ENCODE measurements at places on chromosomes 12 and 14.

DNA sequence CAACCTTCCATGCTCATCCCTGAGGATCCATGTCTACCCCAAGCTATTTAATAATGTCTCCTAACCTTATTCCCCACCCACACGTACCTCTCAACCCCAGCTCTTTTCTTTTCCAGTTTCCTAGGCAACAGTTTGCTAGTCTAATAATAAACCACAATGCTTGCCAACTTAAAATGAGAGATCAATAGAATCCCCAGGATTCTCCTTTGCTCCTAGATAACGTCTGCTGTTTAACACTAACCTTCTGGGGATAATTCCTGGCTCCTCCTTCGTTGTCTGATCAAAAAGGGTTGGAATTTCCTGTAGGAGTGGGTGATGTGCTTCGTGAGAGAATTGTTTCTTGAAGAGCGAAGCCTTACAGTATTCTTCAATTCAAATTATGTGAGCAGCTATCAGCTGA is 42.2 kb upstream of the DBX2 start:
- no peak for DNase-seq

DNA sequence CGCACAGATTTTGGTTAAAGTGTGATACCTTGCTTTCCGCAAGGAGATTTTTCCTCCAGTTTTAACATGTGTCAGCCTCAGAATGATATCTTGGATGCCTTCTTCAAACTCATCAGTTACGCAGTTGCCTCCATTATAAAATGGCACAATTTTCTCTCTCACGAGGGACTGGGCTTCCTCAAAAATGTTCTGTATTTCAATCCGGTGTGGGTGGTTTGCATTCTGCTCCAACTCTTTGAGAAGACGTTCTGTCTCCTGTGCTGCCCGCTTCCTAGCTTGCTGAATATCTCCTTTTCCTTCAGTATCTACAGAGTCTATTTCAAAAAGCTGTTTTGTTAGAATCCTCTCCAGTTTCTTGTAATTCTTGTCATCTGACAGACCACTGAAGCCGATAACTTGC is 1.8 kb downstream of the BAG5 start:
- DNase-seq = no peak

DNA sequence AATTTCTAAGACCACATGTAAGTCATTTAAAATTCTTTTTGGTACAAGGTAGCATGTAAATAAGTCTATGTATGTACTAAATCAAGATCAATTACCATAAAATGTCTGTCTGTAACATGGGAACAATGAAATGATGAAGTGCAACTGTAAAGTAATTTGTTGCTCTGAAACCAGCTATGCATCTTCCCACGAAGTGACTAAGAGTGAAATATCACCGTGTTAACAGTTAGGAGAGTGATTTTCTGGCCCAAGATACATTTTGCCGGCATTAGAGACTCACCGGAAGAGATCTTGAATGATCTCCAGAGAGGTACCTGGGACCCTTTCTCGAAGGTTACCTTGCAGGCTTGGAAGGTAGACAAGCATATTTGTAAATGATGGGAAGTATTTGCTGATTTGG is 105.8 kb downstream of the SAMD4A start:
- no peak for DNase-seq

GRCh38 chr14:54532111-54533012 is 22.7 kb downstream of the CGRRF1 start:
- DNase-seq = no peak

- DNase-seq = peak; percentile 77
These were observed 10.7 kb downstream of the GPR19 start for GRCh38 chr12:12685305-12685704.

GRCh38 chr12:54024581-54025305 is 3.5 kb upstream of the HOXC6 start:
- DNase-seq = no peak

GRCh38 chr12:58033831-58034230 is 92.5 kb downstream of the ATP23 start:
- DNase-seq = no peak

GRCh38 chr14:59241121-59241520 is 52.7 kb downstream of the DAAM1 start:
- DNase-seq = no peak

- no peak for DNase-seq
These were observed 201.3 kb upstream of the OR4E1 start for GRCh38 chr14:21874946-21875345.

DNA sequence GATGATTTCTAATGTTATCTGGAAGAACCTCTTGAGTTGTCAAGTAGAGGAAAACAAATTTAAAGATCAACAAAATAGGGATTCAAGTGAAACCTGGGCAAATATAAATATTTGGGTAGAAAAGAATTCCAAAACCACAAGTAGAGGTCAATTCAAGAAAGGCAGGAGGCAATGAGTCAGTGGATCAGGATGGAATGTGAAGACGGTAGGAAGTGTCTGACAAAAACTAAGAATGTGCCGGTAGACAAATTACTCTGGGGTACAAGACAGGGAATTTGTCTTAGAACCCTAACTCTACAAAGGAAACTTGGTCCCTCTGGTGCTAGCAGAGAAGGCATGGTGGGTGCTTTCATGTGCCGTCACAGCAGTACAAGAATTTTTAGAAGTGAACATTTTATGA is 13.6 kb downstream of the ABCD2 start:
- DNase-seq = no peak

DNA sequence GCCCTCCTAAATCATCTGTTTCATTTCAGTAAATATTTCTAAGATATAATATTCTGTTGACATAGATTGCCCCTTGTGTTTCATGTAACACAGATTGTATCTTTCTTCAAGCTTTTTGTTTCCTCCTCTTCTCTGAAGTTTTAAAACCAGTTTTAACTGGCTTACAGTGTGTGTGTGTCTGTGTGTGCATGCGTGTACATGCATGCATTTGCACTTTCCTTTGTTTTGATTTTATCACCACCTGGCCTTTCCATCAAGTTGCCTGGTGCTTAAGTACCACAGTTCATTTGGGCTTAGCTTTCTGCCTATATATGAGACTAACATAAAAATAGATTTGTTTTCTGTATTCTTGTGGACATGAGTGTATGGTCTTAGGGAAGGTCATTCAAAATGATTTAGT is 31.9 kb downstream of the ETNK1 start:
- DNase-seq = no peak

DNA sequence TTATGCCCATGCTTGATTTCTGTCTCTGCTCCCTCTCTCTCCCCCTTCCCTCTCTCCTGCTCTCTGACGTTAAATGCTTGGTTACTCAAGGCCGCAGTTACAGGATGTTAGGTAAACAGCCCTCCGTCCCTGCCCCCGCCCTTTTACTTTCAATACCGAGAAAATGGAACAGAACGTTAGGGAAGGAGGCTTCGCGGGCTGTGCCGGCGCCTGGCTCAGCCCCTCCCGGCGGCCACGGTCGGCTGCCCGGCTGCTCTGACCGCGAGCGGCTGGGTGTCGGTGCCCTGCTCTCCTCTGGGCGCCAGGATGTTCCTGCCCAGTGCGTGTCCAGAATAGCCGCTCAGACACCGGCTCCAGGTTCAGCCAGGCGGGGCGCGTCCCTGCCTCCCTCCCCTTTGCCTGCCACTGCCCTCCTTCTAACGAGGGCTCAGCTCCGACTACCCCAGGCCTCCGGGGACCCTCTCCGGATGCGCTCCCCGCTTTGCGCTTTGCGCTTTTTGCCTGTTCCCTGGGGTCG is 166.1 kb downstream of the ADCK1 start:
- no peak for DNase-seq

GRCh38 chr12:68445824-68446223 is 113.7 kb upstream of the MDM1 start:
- DNase-seq = no peak

Measured in NCI-H1436 treated with DMSO at 0.1 percent for 48 hours (cell line).